ENCODE measurements at places on chromosomes 13 and 19.

- DNase-seq = no peak
Observed at GRCh38 chr13:38670627-38671026, 16.2 kb upstream of the FREM2 start.

DNA sequence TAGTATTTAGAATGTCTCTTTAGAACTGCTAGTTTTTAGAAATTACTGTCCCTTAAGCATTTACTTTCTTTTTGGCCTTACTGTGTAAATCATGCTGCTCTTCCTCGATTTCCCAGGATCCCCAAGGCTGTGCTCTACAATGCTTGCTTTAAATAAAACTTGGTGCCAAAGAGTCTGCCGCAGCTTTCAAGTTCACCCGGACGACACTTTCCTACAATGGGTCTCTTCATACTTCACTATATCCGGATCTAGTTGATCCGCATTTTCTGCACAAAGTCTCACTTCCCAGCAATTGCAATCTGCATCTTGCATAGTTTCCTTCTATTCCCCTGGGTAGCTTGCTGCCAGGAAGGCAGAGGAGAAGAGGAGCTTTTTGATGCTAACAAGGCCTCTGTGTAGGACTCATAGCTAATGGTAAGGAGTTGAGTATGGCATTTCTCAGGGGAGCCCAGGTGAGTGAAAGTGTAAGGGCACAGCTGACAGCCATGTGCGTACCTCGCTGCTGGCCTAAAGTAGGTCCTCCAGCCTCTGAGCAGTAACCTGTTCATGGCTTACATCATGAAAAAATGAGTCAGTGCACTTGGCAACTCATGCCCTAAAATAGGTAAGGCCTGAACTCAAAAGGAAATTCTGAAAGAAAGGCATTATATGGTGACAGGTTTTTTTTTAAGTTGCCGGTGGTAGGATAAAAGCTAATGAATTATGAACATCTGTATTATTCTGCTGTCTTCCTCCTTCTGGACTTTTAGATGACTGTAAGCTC, 101.6 kb downstream of the ENOX1 start:
- DNase-seq = no peak

DNA sequence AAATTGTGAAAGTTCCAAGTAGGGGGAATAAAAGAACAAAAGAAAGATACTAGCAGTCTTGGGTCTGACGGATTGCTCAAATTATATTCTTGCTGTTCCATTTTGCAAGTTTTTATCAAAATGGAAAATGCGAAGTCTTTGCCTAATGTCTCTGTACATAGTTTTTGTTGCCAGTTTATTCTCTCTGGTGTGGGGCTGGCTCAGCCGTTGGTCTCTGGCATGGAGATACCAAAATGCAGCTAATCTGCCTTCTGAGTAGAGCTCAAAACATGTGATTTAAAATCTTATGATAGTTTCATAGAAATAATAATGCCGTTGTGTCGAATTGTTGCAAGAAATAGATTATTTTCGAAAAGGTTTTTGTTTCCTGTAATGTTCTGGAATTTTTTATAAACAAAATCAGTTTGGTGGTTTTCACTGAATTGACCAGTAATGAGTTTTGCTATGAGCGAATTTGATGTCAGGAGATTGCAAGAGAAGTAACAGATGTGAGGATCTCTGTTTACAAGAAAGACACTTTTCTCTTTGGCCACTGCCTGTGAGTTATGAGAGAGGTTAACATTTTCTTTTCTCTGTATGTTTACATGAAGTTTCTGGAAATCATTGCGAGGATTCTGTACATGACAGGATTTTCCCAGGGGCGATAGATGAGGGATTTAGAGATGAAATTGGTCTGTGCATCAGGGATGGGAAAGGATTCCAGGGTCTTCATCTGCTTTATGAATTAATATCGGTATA, 147.0 kb downstream of the DCT start:
- DNase-seq = no peak

DNA sequence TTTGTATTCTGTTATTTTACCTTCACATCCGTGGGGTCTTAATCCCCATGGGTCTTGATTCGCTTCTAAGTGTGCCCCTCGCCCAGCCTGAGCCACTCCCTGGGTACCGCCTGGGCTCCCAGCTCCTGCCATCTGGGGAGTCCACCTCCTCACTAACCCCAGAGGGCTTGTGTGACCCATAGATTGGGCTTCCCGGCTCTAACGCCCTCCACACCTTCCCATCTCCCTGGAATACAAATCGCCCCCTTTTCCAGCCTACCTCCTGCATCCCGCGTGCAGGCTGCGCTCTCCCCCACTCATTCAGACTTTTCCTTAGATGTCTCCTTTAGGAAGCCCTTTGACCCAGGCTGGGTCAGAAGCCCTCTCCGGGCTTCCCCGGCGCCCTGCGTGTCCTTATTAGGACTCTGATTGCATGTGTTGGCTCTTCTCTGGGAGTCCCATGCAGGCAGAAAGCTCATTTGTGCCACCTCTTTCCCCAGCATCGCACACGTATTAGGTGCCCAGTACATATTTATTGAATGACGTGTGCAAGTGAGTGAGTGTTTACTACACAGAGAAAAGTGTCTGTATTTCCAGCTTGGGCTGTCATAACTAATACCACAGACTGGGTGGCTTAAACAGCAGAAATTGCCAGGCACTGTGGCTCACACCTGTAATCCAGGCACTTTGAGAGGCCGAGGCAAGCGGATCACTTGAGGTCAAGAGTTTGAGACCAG, 757 bp downstream of the CCDC124 start:
- no peak for DNase-seq

GRCh38 chr19:43719378-43719868, 3.5 kb downstream of the IRGC start:
- DNase-seq = no peak

DNA sequence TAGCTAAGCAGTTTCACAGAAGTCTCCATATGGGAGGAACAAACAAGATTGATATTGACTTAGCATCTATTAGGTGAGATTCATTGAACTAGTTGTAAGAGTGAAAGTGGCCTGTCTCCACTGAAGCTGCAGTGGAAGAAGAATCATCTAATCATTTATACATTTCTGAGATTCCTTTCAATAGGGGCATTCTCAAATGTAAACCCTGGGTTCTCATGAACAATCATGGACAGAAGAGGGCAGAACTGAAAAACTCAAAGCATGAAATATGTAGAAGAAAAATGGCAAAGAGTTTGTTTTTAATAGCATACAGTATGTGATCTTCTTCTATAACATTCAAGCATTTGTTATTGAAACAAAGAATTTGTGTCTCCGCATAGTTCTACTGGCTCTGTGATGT, 17.6 kb upstream of the POSTN start:
- no peak for DNase-seq
